Chondrocyte (in vitro differentiated cells): ENCODE measurements at places on chromosomes 3 and 15. TPM values are rescaled to one million over a fixed set of nuclear protein-coding genes. Genes with fewer than 3 reads are reported as not detected.

DNA sequence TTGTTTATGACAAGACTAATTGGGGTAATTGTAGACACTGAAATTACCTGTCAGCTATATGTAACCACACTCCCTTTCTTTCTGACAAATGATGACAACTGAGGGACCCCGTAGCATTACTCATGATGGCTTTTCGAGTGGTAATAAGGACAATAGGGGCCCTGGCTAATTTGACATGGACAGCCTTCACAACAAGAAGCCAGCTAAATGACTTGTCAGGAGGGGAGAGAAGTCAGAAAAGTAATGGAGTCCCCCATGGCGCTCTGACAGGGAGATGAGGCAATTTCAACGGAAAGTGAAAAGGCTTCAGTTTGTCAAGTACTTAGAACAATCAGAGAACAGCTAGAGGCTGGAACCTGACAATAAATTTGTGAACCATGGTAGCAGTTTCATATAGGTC lies 177.3 kb downstream of the CDIN1 start:
- H3K27me3 ChIP-seq: no peaks in the 10 kb centered on the region
- no peak for DNase-seq
- H3K27ac ChIP-seq: no peak overlapping the region

DNA sequence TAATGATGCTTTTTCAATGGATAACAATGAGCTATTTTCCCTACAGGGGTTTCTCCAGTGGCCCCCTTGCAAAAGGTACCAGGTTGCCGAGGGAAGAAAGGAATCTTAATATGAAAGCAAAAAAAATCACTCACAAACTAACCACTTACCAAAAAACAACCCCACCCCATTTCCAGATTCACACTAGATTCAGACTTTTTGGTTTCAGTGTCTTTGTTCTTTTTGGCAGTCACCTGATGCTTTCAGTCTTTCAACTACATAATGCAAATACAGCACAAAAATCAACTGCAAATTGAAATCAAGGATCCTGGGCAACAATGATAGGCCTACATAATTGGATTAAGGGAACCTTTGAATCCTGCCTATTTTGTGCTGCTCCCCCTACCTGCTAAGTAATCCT lies 71.1 kb upstream of the RAP2B start:
- peaks cover 4% of the 10 kb centered on the region for H3K4me1 ChIP-seq
- H3K4me3 ChIP-seq: no peak overlapping the region
- no peak overlapping the region for H3K27ac ChIP-seq
- no peaks in the 10 kb centered on the region for H3K36me3 ChIP-seq
- H3K27me3 ChIP-seq: no peaks in the 10 kb centered on the region

GRCh38 chr15:49296258-49296657 lies 126.2 kb downstream of the GALK2 start:
- no peak overlapping the region for H3K27ac ChIP-seq
- no peak overlapping the region for H3K4me3 ChIP-seq
- peaks cover 3% of the 10 kb centered on the region for H3K4me1 ChIP-seq
- peaks cover 20% of the 10 kb centered on the region for H3K36me3 ChIP-seq
- H3K27me3 ChIP-seq: no peaks in the 10 kb centered on the region

GRCh38 chr3:43178891-43179366 lies 73.0 kb upstream of the POMGNT2 start:
- H3K4me3 ChIP-seq: no peak overlapping the region
- DNase-seq: no peak
- H3K27ac ChIP-seq: peak overlapping the region; percentile 91
- H3K4me1 ChIP-seq: peaks cover 28% of the 10 kb centered on the region
- no peaks in the 10 kb centered on the region for H3K36me3 ChIP-seq

DNA sequence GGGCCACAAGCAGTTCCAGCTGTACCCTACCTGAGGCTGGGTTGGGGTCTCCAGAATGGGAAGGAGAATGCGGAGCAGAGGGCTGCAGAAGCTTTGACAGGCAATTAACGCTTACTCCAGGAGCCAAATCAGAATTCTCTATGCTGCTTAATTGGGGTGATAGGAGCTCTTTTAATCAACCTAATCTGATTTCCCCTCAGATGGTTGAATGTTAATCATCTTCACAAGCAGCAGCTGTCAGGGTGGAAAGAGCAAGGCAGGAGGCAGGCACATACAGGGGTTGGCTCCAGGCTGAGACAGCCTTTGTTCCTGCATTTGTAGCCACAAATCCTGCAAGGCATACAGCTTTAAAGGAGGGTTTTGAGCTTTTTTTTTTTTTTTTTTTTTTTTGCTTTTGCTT lies 2.6 kb downstream of the CILP start:
- H3K36me3 ChIP-seq: no peaks in the 10 kb centered on the region
- H3K27me3 ChIP-seq: peaks cover 4% of the 10 kb centered on the region
- H3K4me3 ChIP-seq: no peak overlapping the region
- peaks cover 28% of the 10 kb centered on the region for H3K4me1 ChIP-seq
- DNase-seq: no peak

DNA sequence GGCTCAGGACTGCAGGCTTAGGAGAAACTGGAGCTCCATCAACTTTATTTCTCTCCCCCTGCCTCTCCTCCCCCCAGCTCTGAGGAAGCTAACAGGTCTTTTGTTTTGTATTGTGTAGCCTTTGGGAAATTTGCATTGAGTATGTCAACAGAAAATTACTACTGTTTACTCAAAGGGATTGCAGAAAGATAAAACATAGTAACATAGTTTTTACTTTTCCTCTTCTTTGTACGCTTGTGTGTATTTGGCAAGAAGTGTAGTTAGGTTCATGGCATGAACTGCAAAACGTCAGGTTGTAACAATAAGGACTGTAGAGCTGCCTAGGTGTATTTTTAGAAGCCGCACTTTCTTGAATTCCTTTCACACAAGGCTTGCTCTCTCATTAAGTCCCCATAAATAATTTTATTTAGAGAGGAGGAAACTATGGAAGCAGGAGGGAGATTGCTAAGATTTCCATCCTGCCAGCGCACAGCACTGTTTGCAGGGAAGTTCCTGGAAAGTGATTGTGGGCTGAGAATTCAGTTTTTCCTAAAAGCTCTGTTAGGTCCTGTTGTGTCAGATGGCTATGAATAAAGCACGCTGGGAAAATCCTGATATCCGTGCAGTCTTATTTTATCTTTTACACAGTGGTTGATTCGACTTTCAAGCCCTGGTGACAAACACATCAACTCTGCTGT lies 21.1 kb upstream of the SATB1 start:
- no peak overlapping the region for H3K27ac ChIP-seq
- H3K36me3 ChIP-seq: no peaks in the 10 kb centered on the region
- DNase-seq: no peak
- H3K4me3 ChIP-seq: no peak overlapping the region
- H3K27me3 ChIP-seq: peaks cover 50% of the 10 kb centered on the region
- H3K4me1 ChIP-seq: peaks cover 15% of the 10 kb centered on the region

DNA sequence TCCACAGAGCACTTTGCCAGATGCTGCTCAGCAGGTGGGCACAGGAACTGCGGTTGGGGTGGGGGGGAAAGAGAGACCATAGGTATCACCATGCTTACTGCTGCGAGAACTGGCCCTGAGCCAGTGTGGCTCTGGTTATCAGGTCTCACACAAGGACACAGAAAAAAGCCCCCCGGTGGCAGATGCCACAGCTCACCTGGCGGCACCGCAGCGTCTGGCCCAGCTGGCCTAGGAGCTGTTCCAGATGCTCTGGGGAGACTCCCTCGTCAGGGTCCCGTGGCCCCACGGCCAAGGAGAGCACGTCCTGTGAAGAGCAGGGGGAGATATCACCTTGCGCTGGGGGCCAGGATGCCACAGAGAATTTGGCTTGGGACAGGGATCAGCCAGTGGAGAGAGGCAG lies 10.8 kb downstream of the CDAN1 start:
- H3K4me3 ChIP-seq: no peak overlapping the region
- peaks cover 19% of the 10 kb centered on the region for H3K36me3 ChIP-seq
- no peaks in the 10 kb centered on the region for H3K4me1 ChIP-seq
- H3K27me3 ChIP-seq: no peaks in the 10 kb centered on the region
- no peak overlapping the region for H3K27ac ChIP-seq
- DNase-seq: no peak

IL17RE gene
- 0.42 to 1.6 TPM (median 0.92 TPM) in 3 replicates for total RNA-seq

PTX3 gene
- total RNA-seq: 14.9 to 41.2 TPM (median 40.2 TPM) in 3 replicates

TRH gene
- not detected in 3 replicates for total RNA-seq
